BJ (cell line): ENCODE measurements at places on chromosomes 6 and 20. TPM values are rescaled to one million over a fixed set of nuclear protein-coding genes. Genes with fewer than 3 reads are reported as not detected.
A peak's percentile ranks its signal among the peaks of the same experiment; 100 is the strongest.

GRCh38 chr6:130574146-130574545 lies 208.3 kb downstream of the TMEM200A start:
- DNase-seq, result no peak

GRCh38 chr6:162705736-162706135 lies 21.8 kb downstream of the PRKN start:
- no peak for DNase-seq

- DNase-seq, result no peak
Measured at GRCh38 chr20:13158369-13158768, 62.7 kb upstream of the ISM1 start.

GRCh38 chr6:135006386-135006914 lies 48.2 kb downstream of the HBS1L start:
- no peak for DNase-seq

- DNase-seq, result no peak
Measured at GRCh38 chr6:152457949-152458624, 179.1 kb downstream of the SYNE1 start.

GRCh38 chr6:38183856-38184584 lies 364.5 kb downstream of the ZFAND3 start:
- no peak for DNase-seq

DNA sequence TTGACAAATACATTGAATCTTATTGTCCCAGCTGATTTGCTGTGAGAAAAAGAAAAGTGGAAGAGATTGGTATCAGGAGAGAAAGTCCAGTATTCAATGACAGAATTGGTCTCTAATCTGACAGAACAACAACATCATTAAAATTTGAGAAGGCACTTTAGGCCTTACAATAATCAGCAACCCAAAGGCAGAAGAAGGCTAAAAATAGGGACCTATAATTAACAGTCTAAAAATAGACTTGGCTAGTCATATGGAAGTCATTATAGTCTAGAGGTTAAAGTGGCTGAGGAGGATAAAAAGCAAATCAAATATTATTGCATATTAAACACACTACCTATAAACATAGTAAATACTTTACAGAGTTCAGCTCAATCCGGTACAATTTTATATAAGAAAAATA lies 393.6 kb upstream of the JAG1 start:
- no peak for DNase-seq

DNA sequence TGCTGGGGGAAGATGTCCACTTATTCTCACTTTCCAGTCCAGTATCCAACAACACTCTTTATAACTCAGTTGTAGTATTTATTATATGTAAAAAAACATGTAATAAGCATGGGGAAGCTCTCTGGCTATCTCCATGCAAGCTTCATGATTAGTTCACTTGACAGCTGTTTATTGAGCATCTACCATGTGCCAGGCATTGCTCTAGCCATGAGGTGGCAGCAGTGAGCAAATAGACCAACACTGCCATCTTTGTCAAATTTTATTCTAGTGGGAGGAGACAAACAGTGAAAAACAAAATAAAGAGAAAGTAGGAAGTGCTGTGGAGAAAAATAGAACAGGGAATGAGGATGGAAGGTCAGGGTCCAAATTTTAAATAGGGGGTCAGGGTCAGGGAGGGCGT lies 131.8 kb downstream of the CFAP61 start:
- DNase-seq, result no peak

GRCh38 chr6:160139420-160139851 lies 17.8 kb downstream of the SLC22A1 start:
- peak; percentile 83 for DNase-seq

DNA sequence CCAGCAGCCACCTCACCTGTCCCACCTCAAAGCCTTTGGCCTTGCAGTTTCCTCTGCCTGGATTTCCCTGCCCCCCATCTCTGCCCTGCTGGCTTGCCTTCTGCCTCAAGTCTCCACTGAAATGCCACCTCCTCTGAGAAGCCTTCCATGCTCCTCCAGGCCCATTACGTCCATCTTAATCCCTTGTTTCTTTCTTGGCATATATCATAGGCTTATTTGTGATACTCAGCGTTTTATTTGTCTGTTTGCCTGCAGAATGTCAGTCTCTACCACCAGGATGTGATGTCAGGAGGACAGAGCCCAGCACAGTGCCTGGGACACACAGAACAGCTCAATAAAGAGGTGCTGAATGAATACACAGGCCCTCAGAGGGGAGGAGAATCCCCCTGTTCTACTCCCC lies 24.4 kb upstream of the TLDC2 start:
- DNase-seq, result no peak

ZSCAN31 gene
- polyA plus RNA-seq, result 1.7 and 1.9 TPM in 2 replicates

CST2 gene
- not detected in 2 replicates for polyA plus RNA-seq

SNAP25 gene
- 0.56 and 1.3 TPM in 2 replicates for polyA plus RNA-seq

LTA gene
- polyA plus RNA-seq, result not detected in 2 replicates

FHL5 gene
- not detected in 2 replicates for polyA plus RNA-seq

C4A gene
- polyA plus RNA-seq, result 5.9 and 9.7 TPM in 2 replicates
